ENCODE measurements at places on chromosomes 5 and 9.

DNA sequence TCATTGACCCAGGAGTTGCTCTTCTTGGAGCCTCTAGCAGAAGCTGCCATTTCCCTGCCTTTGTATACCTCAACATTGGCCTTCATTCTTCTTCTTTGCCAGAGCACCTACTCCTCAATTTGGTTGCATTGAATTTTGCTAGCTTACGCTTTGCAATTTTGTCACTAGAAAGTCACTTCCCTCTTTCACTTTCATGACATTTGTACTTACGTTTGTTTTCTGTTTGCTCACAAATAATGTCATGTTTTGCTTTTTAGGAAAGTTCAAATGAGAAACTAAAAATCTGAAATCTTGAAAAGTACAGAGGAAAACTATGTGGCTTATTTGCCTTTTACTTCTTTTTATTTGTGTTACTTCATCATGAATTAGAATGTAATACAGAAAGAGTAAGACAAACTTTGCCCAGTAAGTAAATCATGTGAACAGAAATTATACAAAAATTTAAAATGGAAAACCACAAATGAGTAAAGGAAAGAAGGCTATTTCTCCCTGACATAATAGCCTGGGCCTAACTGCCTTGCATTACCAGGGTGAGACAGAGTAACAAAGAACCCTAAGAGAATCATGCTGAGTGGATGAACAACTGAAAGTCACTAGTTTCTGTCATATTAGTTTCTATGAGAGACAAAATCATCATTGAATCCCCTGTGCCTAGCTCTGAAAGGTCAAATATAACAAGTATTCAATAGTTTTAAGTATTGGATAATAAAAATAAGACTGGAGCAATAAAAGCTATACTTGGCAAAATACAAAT lies 7.4 kb upstream of the IFNA1 start:
- DNase-seq: no peak

- DNase-seq: no peak
Measured at GRCh38 chr9:114378883-114379282, 8.9 kb downstream of the AKNA start.

DNA sequence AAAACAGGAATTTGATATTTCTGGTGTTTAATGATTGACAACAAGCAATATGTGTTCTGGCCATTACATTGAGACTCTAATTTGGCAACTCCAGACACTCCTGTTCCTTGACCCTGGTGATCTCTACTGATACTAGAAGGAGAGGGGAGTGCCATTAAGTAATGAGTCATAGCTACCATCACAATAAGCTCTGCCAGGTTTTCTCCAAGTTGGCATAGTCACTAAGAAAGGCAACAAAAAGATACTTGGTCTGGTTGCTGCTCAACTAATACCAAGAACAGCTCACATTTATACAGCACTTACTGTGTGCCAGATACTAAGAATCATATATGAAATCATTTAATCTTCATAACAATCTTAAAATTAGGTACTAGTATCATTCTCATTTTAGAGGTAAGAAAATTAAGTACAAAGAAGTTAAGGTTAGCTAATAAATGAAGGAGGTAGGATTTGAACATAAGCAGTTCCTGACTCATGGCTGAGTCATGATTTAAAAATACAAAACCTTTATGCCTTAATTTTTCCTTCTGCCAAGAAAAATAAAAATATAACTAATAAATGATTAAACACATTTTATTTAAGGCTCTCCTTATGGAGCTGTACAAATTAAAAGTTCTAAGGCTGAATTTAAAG lies 19.9 kb upstream of the PRXL2C start:
- peak; percentile 47 for DNase-seq

DNA sequence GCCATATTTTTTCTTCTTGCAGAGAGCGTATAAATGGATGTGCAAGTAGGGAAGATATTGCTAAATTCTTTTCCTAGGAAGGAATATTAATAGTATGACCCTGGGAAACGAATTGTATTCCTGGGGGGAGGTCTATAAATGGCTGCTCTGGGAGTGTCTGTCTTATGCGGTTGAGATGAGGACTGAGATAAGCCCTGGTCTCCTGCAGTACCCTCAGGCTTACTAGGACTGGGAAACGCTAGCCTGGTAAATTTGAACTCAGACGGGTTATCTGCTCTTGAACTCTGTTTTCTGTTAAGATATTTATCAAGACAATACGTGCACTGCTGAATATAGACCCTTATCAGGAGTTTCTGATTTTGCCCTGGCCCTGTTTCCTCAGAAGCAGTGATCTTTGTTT lies 1126.4 kb upstream of the C9orf72 start:
- DNase-seq: no peak

- DNase-seq: no peak
Measured at GRCh38 chr5:67334373-67334772, 137.8 kb upstream of the CD180 start.

- DNase-seq: peak; percentile 14
Measured at GRCh38 chr5:175517824-175518450, 39.6 kb downstream of the SFXN1 start.

- no peak for DNase-seq
Measured at GRCh38 chr9:38000332-38000731, 68.7 kb downstream of the SHB start.

GRCh38 chr5:68875351-68875750 lies 218.5 kb upstream of the SLC30A5 start:
- DNase-seq: no peak

DNA sequence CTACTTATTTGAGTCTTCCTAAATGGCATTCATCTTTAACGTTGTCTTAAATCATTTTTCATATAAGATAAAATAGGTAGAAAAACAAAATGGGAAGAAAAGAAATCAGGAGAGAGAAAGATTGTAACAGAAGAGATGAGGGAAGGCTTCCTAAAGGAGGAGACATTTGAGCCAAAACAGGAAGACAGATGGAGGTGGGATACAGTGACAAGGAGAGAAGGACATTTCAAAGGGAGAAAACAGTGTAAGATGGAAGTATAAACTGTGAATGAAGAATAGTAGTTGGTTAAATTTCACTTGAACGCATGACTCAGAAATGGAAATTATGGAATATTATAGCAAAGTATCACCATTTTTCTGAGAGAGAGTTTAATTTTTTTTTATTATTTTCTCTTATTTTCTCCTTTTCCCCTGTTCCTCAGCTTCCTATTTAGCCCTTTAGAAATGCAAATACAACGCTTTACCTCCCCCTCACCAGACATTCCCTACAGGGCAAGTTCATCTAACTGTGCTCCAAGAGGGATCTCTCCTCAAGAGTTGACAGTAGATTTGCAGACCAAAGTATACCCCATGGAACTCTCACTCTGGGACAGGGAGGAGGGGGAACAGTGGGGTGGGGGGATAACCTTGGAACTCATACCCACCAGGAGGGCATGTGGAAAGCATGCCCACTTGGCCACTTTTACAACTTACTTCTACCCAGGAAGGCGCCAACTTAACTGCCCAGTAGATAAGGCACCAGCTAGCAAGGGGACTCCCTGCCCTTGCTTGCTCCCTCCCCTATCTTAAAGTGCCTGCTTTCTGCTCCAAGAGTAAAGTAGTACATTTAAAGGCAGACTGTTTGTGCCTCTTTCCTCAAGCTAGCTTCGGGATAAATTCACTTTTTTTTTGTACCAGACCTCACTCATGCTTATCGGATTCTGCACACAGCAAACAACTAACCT lies 304.7 kb upstream of the POU5F2 start:
- DNase-seq: no peak

- no peak for DNase-seq
Measured at GRCh38 chr5:178072749-178073148, 40.6 kb upstream of the N4BP3 start.

DNA sequence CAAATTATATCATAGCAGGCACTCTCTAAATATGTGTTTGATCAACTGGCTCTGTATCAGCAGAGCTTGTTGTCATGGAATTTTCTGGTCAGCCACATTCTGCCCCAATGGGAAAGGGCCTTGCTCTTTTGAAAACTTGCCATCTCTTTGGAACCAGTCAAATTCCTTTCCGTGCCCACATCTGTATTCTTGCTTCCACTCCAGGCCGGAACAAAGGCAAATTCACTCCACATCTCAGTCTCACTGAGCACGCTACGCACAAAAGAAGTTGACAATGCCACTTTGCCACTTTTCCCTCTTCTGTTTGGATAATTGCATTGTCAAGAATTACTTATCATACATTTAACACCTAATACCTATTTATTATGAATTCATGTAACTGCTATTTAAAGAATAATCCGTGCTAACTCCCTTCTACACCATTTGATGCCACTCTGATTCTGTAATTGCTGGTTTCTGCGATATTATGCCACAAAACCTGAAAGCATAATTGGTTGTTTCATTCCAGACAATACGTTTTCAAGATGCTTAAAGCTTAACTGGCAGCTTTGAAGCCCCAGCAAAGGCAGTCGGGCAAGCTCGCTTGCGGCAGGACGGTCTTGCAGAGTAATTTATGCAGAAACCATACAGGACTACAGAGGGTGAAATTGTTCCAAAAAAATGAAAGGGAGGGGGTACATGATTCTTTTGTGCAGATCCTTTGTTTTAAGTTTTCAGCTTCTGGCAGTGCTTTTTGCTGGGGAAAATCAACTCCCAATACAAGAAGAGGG lies 277.7 kb downstream of the MSX2 start:
- DNase-seq: no peak

DNA sequence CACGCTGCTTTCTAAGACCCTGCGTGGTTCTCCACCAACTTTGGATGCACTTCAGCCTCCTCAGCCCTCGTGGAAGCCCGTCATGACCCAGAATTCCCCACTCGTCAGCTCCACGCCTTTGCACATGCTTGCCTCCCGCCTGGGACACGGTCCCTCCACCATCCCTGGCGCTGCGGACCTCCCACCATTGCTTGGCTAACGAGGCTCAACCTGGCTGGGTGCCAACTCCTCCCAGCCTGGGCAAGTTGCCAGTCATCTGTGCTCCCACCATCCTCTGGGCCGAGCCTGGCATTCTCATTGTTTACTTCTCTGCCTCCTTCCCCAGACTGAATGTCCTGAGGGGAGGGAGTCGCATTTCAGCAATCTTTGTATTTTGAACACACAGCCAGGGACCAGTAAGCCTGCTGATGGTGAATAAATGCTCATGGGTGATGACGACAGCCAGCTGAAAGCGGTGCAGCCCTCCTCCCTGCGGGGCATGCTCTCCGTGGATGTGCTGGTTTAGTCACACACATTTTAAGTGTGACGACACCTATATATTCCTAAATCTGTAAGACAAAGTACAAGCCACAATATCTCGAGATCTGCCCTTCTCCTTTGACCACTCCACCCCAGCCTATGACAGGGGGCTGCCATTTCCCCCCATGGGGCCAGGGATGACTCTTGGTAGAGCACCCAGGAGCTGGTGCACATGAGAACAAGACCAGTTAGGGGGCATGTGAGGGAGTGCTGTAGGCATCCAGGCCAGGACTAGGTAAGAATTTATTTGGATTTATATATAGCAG lies 37.6 kb downstream of the ANKRD33B start:
- peak; percentile 84 for DNase-seq

DNA sequence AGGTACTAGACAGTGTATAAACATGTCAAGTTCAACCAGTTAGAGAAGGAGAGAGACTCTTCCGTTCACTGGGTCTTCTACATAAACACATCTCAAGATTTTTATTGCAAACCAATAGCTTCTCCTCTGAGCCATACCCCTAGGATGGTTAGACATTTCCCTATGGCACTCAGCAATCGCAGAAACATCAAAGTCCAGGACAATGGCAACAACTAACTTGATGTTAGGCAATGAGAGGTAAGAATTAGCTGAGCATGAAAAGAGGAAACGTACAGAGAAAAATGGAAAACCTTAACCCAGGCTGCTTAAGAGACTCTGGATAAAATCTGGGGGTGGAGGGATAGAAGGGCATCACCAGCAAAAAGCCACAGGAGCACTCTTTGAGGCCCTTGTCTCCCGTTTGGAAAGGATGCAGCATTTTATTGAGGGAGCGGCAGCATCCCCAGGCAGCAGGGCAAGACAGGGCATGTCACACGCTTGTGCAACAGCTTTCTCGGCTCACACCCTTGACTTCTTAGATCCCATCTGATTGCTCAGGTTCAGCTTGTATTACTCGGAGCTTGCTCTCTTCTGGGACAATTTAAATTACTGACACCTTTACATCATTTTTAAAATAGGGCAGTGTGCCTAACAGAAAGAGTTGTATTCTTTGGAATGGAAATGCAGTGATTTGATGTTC lies 8.6 kb upstream of the PSAT1 start:
- DNase-seq: no peak

DNA sequence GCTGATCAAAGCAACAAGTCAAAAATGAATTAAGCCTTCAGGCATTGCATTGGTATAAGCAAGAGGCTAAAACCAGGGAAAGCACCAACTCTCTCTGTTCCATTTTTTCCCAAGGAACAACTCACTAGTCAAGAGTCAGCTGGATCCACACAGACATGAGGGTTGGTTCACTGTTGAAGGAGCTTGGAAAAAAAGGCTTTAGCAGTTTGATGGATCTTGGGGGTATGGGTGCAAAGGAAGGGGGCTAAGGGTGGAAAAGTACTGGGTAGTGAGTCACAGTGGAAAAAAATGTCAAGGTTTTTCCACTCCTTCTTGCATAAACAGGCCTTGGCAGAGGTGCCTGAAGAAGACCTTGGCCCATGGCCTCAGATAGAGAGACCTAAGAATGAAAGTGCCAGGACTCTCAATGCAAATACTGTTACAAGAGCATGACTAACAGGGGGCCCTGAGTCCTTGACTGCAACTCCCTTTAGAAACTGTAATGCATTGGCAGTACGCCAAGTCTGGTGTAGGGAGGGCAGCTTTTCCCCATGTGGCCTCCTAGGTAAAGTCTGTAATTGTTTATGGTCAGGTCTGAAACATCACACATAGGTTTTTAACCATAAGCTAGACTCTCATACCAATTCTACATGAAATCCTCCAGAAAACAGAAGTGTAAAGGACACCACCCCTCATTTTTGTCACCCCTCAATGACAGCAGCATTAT lies 23.7 kb downstream of the ACTL7A start:
- DNase-seq: peak; percentile 11

DNA sequence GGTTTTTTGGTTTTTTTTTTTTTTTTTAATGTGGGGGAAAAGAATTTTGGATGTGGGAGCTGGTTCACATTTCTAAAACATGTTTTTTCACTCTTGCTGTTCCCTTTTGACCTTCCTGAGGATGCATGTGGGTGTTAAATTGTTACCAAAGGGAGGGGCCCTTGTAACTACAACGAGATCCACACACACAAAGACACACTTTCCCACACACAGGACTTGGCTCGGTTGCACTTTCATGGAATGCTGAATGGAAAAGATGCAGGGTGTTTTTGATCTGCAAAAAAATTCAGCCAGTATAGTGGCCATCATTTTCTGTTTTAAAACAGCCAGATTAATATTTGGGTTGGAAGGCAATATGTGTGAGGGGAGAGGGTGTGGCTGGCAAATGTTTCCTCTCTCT lies 576.9 kb downstream of the EBF1 start:
- no peak for DNase-seq

DNA sequence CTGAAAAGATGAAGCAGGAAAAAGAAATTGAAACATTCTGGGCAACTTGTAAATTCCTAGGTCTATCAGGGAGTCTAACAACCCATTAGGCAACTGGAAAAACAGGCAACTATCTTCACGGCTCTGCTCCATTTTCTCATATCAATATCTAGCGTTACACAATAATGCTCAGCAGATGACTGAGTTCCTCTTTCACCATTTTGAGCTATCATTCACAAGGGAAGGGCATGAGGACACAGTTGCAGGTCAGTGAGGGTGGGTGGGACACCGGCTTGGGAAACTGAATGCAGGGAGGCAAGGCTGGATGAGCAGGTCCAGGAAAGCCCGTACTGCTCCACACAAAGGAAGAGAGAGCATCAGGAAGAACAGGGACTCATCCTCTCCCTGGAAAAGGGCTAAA lies 67.0 kb downstream of the FRMD3 start:
- no peak for DNase-seq
